ENCODE measurements at places on chromosomes 3 and 15. TPM values are rescaled to one million over a fixed set of nuclear protein-coding genes. Genes with fewer than 3 reads are reported as not detected.

Gene DNAJB8
- total RNA-seq, result 3.2 TPM

Gene TTC21A
- total RNA-seq, result 9.0 TPM

Gene PRC1
- 37.0 TPM for total RNA-seq

Gene CCDC33
- total RNA-seq, result not detected

Gene SEMA3B
- total RNA-seq, result 32.0 TPM

GRCh38 chr3:4493941-4494894 is 1.1 kb downstream of the ITPR1 start:
- no peak for DNase-seq

GRCh38 chr3:105367406-105368213 is 901 bp downstream of the ALCAM start:
- peak; percentile 61 for DNase-seq

GRCh38 chr3:123489400-123490004 is 40.6 kb upstream of the ADCY5 start:
- DNase-seq, result peak; percentile 31

- peak; percentile 81 for DNase-seq
These were observed 23.4 kb downstream of the FOXL2 start for GRCh38 chr3:138923531-138923994.

All from prostate gland (tissue), 2 donors.